ENCODE measurements at places on chromosomes 3 and 15.

DNA sequence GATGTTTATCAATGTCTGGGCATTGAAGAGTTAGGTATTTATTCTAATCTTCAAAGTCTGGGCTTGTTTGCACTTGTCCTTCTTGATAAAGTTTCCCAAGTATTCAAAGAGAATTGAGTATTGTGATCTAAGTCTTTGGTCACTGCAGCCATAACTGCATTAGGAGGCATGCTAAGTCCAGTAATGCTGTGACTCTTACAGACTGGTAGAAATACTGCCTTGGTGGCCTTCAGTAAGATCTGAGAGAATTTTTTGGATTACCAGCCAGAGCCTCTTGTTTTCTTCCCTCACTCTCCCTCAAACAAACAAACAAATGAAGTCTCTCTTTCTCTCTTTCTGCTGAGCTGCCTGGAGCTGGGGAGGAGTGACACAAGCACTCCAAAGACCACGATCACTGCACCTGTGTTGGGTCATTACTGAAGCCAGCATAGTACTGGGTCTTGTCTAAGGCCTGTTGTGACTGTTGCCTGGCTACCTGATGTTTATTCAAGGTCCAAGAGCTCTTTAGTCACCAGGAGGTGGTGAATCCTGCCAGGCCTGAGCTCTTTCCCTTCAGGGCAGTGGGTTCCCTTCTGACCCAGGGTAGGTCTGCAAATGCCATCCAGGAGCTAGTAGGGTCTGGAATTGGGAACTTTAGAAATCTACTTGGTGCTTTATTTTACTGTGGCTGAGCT lies 14.8 kb upstream of the RBP2 start:
- DNase-seq: no peak

- DNase-seq: no peak
Measured at GRCh38 chr15:25863111-25863967, at the start of gene ATP10A. ATP10A (minus strand) TSS chr15:25863327; CDS start chr15:25863096, 231 bp downstream.

GRCh38 chr3:181313335-181313734 lies 323.8 kb upstream of the DNAJC19 start:
- DNase-seq: no peak

DNA sequence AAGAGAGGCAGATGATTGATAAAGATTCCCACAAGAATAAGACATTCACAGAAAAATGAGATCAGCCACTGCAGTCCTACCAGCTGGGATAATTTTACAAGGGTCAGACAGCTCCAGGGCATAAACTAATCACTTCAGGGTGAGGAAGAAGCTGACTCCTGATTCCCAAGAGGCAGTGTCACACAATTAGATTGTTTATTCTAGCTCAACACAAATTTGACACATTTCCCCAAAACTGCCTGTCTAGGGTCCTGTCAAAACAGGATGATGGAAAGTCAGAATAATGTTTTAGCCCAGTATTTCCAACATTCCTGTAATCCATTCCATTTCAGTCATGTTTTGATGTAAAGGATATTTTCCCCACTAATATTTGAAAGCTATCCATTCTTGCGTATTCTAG lies 110.8 kb downstream of the TNIK start:
- no peak for DNase-seq

GRCh38 chr15:77060546-77060945 lies 10.4 kb downstream of the TSPAN3 start:
- DNase-seq: no peak

DNA sequence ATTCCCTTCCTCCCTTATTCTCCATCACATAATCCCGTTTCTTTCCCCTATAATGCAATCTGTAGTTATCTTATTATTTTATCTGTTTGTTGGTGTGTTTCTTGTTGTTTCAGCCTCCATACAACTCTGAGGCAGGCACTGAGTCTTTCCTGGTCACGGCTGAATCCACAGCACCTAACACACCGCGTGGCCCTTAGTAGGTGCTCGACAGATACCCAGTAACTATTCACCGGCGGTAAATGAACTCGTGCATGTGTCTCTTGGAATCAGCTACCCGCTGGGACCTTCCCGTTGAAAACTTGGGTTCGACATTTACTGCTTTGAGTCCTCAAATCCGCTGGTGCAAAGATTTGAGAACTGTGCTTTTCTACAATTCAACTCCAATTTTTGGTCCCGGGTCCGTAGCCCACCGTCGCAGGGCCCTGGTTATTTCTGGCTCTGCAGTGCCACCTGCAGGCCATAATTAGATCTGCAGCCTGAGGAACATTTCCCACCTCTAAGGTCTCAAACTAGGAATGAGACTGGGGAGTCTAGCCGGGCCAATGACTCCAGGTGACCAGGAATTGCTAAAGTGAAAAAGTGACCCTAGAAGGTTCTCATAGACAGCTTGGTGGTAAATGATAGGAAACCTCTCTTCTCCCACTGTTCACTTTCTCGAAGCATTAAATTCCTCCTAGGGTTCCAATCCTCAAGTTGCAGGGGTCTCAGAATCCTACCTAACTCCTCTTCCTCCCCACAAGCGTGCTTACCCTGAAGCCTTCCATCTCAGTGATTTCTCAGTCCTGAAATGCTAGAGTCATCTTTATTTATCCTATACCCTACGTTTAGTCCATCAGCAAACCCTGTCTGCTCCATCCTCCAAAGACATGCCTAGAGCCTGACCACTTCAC lies 40.0 kb upstream of the TRH start:
- no peak for DNase-seq

- no peak for DNase-seq
Measured at GRCh38 chr3:111244760-111245159, 173.1 kb downstream of the NECTIN3 start.

- DNase-seq: no peak
Measured at GRCh38 chr15:52154896-52155865, 36.0 kb downstream of the GNB5 start.

GRCh38 chr15:25832158-25832557 lies 31.0 kb downstream of the ATP10A start:
- DNase-seq: no peak

GRCh38 chr3:106172780-106173179 lies 304.0 kb upstream of the CBLB start:
- DNase-seq: no peak

GRCh38 chr3:126472277-126473006 lies 3.2 kb downstream of the ZXDC start:
- DNase-seq: peak; percentile 42

DNA sequence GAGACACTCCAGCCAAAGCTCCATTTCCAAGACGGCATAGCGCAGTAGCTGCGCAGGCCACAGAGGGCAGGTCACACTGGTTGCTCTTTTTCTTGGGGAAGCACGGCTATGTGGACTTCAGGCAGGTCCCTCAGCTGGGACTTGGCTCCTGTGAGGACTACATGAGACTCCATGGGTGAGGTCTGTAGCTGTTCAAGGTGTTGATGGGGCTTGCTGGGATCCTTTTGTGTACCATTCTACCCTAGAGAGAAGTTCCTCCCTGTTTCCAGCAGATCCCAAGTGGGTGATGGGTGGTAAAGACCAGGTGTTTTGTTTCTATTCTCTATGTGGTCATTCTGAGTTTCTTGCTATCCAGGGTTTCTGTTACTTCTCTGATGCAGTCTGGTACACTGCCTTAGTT lies 183.3 kb downstream of the LPP start:
- DNase-seq: no peak

DNA sequence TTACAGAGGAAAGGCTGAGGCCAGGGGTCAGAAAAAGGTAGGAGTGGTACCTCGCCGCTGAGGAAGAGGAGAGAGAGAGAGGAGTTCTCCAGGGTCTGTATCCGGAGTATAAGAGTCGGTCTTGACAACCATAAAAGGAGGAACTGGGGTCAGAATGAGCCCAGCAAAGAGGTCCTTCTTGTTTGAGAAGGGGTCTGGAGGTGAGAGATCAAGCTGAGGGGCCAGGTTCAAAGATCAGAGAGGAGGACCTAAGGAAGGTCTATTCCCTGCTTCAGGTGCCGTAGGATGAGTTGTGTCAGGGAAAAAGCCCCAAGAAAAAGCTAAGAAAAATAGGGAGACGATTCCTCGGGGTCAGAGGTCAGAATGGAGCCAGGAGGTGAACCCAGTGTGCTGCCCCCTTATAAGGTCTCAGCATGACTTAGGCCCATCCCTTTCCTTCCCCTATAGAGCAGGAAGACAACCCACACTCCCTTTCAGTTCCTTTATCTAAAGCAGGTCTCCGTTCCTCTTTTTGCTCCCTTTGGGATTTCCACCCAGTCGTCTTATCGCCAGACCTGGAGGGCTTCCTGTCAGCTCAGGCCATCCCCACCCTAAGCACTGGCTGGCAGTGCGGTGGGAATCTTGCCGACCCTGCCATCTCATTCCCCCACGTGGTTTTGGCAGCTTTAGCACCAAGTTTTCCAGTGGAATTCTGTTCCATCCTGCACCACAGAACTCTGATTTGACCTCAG lies 651 bp downstream of the MTMR14 start:
- no peak for DNase-seq

DNA sequence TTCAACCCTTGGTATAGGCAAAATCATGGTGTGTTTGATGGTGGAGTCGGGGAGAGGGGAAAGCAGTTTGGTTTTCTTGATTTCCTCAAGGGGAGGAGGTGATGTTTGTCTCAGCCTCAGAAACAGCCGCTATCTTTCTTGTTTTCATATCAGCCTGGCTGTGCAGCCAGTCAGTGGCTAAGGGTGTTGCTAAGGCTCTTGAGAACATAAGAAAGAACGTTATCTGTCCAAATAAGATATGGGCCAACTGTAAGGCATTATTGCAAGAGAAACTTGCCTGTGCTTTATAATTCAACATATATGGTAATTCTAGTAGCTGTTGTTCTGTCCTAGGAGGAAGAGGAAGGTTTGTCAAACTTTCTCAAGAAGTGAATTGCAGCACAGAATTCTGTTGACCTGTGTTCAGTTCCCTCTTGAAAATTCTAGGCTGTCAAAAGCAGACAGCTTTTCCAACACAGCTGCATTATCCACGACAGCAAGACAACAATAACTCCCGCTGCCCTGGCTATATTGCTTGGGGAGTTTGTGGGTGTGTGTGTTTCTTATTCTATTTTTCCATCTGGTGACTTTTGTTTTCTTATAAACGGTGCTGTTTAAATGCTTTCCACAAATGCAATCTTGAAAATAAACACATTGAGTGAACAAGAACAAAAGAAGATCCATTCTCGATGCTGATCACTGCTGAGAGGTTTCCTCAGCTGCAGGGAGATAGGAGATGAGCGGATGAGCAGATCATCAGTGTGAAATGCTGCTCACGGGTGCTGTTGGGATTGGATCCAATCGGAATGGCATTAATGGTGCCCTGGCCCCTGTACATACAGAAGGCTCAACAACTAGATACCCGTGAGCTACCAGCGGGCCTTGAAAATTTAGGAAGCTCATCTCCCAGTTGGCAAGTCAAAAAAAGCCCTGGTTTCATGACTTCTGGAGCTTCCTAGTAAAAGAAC lies 90.8 kb upstream of the TNFAIP8L3 start:
- no peak for DNase-seq

GRCh38 chr3:64229903-64230302 lies 4.6 kb upstream of the PRICKLE2 start:
- no peak for DNase-seq

- DNase-seq: peak; percentile 67
Measured at GRCh38 chr3:141656771-141657170, 81.3 kb upstream of the RNF7 start.

DNA sequence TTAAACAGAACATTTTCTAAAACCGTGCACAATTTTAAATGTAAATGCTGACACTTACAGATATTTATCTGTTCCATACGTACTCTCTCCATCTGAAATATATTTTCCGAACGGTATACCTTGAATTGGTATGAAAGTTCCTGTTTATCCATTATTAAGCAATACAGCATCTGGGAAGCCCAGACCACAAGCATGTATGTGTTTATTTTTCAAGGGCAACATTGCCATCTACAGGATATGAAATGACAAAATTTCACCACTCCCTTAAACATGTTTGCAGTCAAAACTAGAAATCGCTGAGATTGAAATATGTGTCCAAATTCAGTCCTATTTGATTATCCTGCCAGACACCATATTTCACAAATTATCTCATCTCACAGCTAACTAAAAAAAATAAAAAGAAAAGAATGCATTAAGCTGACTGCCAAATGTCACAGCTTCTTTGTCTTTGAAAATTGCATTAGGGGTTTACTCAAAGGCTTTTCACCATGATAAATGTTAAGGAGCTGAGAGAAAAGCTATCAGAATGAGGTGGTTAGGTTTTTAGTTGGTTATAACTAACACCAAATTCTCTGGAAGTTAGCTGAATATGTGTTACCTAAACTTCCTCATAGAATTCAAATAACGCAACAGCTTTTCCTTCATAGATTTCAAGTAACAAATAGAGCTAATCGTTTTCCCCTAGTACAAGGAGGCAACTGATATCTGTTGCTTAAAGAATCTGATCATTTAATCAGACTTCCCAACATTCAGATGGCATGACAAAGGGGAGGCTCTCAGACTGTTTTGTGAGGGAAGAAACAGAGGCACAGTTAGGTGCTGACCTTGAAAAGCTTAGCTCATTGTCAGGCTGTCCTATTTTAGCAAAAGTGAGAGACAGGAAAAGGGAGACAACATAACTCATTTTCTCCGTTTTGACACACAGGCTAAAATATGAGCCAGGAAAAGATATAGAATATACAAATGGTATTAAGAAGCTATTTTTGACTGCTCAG lies 533.1 kb downstream of the TBL1XR1 start:
- peak; percentile 28 for DNase-seq

- DNase-seq: no peak
Measured at GRCh38 chr3:124410471-124410870, 319.8 kb upstream of the UMPS start.

GRCh38 chr15:89770041-89770440 lies 6.1 kb upstream of the MESP2 start:
- DNase-seq: no peak

GRCh38 chr3:172125963-172126457 lies 86.6 kb downstream of the FNDC3B start:
- no peak for DNase-seq

- DNase-seq: no peak
Measured at GRCh38 chr3:169091196-169091823, 572.2 kb downstream of the MECOM start.

- DNase-seq: no peak
Measured at GRCh38 chr3:100471444-100471843, 21.0 kb upstream of the TMEM45A start.

DNA sequence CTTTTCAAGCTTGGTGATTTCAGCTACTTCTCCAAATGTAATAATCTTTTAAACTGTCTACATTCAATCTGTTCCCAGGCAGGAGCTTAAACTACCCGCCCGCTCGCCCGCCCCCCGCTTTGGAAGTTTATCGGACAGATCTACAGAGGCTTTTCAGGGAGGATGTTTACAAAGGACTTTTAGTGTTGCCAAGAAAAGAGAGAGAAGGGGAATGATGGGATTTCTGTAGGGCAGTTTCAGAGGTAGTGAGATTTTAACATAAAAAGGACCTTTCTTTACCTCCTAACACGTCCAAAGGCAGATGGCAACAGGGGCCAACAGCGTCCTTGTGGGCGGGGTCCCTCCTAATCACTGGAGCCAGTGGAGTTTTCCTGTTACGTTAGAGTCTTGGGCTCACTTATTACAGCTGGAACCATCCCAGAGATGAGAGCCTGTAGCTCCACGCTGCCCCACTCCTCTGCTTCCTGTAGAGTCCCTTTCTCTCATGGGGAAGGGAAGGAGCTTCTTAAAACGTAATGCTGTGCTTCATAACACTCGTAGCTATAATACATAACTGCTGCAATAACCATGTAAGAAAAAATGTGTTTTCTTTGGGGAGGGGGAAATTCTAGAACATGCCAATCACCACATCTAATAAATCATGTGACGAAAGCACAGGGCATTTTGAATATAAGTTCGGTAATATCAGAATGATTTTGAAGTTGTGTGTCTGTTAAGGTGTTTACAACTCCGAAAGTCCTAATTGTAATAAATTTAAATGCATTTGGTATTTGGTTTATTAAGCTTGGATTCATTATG lies 30.9 kb downstream of the HES1 start:
- no peak for DNase-seq
